Stimulated activated CD8-positive, alpha-beta memory T cell treated with anti-CD3 and anti-CD28 coated beads, Interleukin-7, amount 100 ng/mL, for 1 hour (primary cell): ENCODE measurements at places on chromosomes 6 and 20.

- no peak for DNase-seq
Observed at GRCh38 chr6:123928529-123928928, 124.9 kb downstream of the NKAIN2 start.

GRCh38 chr6:52872031-52872430 is 31.4 kb upstream of the GSTA5 start:
- no peak for DNase-seq

GRCh38 chr20:50224531-50225255 is 34.1 kb downstream of the CEBPB start:
- DNase-seq = no peak

GRCh38 chr6:48471326-48471725 is 360.3 kb upstream of the PTCHD4 start:
- no peak for DNase-seq

DNA sequence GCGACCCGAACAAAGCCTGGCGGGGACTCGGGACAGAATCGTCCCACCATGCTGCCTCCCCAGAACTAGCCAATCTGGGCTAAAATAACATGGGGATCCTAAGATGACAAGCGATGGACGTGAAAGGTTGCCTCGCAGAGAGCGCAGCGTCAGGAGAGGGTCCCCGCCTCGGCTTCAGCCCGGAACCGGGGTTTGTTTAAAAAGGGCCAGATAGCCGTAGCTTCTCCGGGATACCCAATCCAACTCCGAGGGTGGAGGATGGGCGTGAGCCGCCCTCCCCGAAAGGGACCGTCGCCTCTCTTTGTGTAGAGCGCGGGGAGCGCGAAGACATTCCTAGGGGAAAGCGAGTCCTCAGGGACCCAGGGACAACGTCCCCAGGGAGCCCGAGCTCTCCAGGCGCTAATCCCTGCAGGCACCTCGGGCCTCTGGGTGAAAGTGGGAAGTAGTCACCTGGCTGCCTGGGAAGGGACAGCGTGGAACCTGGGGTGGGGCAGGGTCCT is 643 bp downstream of the CD24 start:
- DNase-seq = no peak

GRCh38 chr20:32251470-32251869 is 26.0 kb upstream of the KIF3B start:
- no peak for DNase-seq

GRCh38 chr6:153084393-153084792 is 46.7 kb downstream of the RGS17 start:
- DNase-seq = no peak

DNA sequence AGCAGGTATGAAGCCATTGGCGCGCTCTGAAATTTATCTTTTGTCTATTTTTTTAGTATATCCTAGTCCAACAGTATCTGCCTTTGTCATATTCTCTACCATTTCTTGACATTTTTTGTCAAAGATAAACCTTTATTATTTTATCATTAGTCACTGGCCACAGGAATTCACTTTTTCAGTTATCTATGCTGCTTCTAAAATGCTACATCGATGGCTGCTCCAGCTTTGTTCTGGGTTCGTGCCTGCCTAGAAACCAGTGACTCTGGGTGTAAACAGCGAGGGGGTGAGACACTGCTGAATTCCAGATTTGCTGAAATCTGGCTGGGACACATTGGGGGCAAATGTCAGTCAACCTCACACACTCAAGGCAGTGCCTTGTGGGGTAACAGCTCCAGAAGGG is 193.4 kb downstream of the CDC5L start:
- no peak for DNase-seq

DNA sequence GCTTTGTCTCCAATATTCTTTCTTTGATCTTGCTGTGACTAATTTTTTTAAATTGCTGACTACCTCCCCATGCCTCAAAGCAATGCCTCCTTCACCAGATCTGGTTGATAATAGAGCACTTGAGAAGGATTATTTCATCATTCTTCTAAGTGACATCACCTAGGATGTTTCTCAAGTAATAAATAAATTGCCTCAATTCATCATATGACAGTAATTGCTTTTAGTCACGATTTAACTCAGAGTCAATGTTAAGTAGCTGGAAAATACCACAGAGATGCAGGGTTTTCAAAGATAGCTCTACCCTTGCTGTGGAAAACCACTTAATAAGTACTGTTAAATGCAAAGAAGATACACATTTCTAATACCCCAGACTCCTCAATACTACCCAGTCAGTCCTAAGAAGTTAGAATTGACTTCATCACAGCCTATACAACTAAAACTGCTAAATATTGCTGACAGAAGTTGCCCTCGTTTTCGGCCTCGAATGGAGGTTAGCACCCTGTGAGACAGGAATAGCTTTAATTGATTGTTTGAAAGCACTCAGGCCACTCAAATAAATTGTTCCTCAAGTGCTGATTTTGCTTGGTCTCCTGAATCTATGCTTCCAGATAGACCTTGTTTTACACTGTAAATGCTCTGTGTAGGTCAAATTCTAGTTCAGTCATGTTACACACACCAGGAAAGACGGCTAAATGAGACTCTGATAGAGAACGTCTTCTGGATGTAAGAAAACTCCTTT is 640.6 kb upstream of the CHD6 start:
- no peak for DNase-seq

DNA sequence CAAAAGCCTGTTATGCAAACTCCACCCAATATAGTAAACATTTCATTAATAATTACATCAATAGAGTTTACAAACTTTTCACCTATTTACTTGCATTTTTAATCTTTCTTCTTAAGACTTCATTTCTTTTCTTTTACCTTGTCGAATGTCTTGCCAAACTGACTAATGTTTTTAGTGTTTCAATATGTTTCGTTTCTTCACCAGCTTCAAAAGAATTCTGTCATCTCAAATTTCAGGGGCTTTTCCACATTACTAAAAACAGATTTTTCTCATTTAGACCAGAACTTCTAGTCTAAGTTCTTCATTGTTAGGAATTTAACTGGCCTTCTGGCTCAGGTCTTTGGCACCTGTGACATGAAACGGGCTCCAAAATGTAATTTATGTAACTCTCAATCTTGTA is 196.5 kb downstream of the ARHGAP18 start:
- DNase-seq = no peak

- no peak for DNase-seq
Observed at GRCh38 chr20:38275815-38276550, 15.4 kb upstream of the KIAA1755 start.

DNA sequence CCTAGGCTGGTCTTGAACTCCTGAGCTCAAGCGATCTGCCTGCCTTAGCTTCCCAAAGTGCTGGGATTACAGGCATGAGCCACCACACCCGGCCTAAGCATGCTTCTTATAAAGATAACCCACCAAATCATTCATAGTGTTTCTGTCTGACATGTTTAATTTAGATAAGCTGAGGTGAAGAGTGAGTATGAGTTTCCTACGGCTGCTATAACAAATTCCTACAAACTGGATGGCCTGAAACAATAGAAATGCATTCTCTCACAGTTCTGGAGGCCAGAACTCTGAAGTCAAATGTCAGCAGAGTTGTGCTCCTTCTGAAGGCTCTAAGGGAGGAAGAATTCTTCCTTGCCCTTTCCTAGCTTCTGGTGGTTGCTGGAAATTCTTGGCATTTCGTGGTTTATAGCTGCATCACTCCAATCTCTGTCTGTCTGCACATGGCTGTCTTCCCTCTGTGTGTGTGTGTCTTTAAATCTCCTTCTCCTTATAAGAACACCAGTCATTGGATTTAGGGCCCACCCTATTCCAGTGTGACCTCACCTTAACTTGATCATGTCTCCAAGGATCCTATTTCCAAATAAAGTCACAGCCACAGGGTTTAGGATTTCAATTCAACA is 29.9 kb downstream of the MAPK13 start:
- DNase-seq = no peak

DNA sequence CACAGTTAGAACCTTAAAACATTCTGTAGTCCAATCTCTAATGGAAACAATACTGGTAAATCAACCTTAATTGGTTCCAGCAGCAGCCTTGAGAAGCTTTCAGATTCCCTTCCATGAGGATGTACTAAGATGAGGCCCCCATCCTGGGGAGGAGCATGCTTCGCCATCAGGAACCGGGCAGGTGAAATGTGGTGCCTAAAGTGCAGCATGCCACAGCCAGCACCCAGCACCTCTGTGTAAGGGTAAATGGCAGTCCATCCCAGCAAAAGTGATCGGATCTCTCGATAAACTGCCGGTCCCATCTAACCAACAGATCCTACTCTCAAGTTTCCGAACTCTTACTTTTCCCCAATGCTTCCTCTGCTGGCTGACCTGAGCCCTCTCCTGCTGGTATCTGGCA is 166.3 kb upstream of the PDE10A start:
- DNase-seq = no peak

GRCh38 chr6:21001736-21002135 is 467.5 kb downstream of the CDKAL1 start:
- DNase-seq = no peak

- no peak for DNase-seq
Observed at GRCh38 chr6:33297406-33297955, 1.3 kb downstream of the RGL2 start.

GRCh38 chr6:13355999-13356785 is 27.9 kb upstream of the TBC1D7 start:
- no peak for DNase-seq

DNA sequence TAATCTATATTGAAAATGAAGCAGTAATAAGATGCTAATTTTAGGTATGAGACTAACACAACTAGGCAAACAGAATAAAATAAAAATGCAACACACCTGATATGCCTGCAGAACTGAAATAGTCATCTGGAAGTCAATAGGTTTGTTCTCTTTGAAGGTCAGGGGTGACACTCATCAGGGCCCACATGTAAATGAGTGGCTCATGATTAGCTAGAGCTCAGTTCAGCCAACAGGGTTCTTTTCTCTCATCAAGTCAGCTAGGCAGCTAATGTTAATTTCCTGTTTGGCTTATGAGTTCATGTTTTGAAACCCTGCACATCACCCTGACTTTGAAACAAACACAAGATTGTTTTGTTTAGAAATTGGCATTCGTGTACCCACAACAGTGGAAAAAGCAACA is 23.8 kb downstream of the SMLR1 start:
- no peak for DNase-seq

DNA sequence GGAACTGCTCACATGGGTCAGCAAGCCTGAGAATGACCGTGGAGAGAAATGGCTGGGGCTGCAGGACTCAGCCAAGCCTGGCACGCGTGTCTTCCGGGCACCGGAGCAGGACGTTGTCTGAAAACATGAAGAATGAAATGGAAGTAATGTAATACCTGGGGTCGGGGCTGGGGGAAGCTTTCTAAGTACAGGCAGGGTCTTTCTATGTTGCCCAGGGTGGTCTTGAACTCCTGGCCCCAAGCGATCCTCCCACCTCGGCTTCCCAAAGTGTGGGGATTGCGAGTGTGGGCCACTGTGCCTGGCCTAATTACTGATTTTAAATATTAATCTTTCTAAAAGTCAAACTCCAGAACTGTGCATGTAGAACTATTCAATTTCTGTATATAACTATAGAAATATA is 155.5 kb upstream of the AKAP12 start:
- DNase-seq = no peak

- DNase-seq = no peak
Observed at GRCh38 chr6:43833223-43833995, 63.4 kb downstream of the VEGFA start.

DNA sequence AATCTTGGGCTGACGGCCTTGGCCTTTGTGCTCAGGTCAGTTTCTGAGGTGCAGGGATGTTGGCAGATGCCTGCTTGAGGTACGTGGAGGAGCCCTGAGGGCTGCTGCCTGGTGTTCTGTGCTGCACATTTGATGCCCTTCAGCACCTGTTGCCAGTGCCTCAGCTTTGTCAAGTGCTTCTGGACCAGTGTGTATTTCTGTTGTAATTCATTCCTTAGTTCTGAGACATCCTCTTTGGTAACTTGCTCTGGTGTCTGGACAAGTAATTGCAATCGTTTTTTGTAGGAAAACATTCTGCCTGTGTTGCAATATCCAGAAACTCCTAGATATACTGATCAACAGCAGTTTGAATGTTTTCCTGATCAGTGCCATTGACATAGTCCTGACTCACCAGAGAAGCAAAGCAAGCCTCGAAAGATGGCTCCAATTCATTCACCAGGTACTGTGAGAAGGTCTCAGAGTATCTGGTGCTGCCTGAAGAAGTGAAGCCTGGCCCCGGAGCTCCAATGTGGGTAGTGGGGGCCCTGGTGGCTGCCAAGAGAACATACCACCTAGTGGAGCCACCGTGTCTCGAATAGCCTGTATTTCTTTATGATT is 26.7 kb downstream of the ZNF337 start:
- no peak for DNase-seq

GRCh38 chr6:31945507-31946369 is at the start of gene CFB:
CFB (plus strand) TSS chr6:31946095; CDS start chr6:31946222, 127 bp downstream.
- DNase-seq = no peak

- DNase-seq = no peak
Observed at GRCh38 chr20:9581509-9581908, 67.1 kb downstream of the LAMP5 start.

DNA sequence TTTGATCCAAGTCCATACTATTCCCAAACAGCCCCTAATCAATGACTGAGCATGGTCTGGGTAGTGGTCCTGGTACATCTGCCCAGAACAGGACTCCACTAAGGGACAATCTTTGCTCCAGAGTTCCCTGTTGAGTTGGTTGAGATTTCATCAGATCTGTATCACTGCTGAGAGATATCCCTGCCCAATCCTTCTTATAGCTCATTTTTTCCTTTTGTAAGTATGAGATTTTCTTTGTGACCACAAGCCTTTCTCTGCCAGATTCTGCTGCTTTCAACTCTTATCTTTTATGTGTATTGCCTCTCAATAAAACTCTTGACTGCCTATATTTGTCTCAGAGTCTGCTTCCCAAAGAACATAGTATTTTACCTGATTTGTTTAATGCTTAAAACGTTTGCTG is 46.2 kb upstream of the LAMA2 start:
- DNase-seq = no peak

GRCh38 chr6:140907235-140907634 is 1225.5 kb upstream of the GJE1 start:
- DNase-seq = no peak

DNA sequence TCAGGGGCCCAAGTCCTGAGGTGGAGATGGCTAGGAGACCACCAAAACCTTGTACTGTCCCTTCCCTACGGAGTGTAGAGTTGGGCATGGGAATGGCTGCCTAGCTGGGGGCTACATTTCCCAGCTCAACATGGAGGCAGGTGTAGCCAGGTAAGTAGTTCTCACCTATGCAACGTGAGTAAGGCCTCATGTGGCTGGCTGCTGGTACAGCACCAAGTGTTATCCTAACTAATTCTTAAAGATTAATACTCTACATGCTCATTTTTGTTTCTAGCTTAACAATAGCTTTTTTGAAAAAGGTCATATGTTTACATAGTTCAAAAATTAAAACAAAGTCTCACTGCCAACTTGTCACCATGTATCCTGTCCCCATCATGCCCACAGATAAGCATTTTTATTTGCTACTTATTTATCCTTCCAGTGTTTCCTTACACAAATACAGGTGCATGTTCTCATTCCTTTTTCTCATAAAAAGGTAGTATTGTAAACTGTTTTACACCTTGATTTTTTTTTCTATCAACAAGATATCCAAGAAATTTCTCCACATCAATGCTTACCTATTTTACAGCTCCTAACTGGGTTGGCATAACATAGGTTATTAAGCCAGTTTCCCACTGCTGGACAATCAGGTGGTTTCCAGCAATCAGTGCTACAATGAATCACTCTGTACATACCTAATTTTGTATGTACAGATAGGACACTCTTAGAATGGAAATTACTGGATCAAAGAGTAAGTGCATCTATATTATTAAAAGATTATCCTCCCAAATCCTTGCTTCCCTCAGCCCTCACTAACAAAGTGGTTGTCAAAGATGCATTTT is 25.5 kb downstream of the ABHD12 start:
- no peak for DNase-seq
